ENCODE measurements at places on chromosomes 7 and 10.

DNA sequence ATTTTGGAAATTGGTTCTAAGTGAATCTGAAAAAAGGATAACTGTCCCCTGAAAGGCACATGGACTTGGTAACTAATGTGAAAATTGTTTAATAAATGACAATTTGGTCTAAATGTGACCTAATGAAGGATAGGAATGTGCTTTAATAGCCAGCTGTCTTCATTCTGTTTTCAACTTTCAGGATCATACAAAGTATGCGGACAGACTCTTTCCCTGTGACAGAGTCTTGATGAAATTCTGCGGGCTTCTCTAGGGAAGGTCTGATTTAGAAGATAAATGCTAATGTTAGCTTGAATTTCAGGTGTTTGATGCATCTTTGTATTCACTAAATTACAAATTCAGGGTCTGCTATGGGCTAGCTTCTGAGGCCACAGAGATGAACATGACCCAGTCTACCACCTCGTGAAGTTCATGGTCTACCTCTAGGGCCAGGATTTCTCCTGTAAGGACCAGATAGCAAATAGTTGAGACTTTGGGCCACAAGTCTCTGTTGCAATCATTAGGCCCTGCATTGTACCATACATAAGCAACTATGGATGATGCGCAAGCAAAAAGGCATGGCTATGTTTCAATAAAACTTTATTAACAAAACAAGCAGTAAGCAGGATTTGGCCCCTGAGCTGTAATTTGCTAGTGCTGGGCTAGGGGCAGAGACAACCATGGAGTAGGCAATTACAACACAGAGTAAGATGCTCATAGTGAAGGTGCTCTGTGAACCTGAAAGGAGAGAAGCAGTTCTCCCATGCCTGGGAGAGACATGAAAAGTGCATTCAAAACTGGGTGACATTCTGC lies 368.6 kb downstream of the INHBA start:
- no peak for DNase-seq

GRCh38 chr7:37901236-37901827 lies 15.3 kb downstream of the SFRP4 start:
- DNase-seq, result no peak

GRCh38 chr10:116771101-116771958 lies 29.0 kb upstream of the HSPA12A start:
- no peak for DNase-seq

DNA sequence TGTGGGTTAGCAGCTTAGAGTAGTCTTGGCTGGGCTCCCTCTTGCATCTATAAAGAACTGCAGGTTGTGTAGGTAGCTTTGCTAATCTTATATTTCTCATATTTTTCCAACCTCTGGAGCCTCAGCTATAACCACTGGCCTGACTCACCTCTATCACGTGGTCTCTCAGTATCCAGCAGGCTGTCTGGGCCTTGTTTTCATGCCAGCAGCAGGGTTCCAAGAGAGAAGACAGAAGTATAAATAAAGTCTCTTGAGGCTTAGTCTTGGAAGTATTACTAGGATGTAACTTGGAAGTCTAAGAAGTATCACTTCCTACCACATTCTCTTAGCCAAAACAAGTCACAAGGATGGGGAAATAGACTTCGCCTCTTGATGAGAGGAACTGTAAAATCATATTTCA lies 73.3 kb downstream of the WIPF3 start:
- no peak for DNase-seq

DNA sequence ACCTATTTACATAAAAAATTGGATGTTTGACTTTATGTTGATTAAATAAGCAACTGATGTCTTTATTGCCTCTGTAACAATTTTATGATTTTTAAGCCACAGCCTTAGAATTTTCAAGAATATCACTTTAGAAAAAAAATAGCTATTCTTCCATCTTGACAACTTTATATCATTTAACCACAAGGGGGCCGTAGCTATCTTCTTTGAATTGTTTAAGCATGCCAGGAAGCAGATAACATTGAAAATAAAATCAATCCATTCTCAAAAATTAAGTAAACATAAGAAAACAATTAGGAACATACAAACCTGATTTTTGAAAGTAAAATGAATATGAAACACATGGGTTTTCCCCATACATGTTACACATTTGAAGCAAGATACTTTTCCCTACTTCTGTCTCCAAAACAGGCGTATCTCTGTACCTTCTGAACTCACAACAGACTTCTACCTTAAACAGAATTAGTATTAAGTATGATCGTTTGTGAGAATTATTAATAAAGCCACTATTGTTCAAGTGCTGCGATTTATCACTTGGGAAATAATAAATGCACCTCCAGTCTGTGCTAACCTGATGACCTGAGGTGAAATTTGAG lies 209.0 kb downstream of the CACNA2D1 start:
- DNase-seq, result no peak

- DNase-seq, result no peak
These were observed 32.5 kb upstream of the ADAM12 start for GRCh38 chr10:126420567-126421300.

DNA sequence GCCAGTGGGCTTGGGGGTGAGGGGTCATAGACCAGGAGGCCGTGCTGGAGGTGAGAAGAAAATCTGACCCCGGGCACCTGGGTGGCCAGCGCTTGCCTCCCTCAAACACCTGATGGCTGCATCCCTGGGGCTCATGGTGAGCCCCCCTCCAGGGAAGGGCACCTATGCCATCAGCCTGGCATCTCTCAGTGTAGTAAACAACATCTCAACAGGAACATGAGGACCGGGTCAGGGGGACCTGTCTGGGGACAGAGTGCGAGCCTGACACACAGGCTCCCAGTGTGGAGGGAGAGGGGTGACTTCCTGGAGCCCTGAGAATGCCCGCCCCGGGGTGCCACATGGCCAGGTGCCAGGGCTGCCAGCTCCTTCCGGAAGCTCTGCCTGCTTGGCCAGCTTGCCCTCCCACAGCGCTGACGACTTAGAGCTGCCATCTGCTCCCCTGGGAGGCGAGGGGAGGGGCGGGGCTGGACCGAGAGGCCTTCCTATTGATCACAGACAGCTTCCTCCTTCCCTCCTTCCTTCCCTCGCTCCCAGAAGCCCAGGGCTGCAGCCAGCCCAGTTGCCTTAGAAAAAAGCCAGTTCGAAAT lies 12.3 kb downstream of the STX1A start:
- DNase-seq, result no peak

GRCh38 chr10:15571575-15571974 lies 148.1 kb downstream of the ITGA8 start:
- DNase-seq, result no peak

- no peak for DNase-seq
These were observed 27.6 kb upstream of the EMX2 start for GRCh38 chr10:117514971-117515370.

DNA sequence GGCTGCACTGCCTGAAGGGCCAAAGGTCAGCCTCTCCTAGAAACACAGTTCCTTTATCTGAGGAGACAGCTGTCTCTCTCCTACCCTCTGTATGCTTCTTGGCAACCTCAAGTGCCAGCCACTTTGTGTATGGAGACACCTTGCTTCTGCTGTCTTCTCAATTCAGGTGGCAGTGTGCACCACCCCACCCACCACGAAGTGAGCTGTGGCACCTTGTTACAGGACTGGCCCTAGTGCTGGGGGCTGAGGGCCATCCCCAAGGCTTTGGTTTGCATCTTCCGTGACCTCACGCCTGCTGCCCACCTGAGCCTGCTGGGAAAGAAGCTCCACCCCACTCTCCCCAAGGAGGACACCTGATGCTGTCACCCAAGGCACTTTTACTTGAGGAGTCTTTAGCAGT lies 47.1 kb upstream of the LRRC4 start:
- no peak for DNase-seq

DNA sequence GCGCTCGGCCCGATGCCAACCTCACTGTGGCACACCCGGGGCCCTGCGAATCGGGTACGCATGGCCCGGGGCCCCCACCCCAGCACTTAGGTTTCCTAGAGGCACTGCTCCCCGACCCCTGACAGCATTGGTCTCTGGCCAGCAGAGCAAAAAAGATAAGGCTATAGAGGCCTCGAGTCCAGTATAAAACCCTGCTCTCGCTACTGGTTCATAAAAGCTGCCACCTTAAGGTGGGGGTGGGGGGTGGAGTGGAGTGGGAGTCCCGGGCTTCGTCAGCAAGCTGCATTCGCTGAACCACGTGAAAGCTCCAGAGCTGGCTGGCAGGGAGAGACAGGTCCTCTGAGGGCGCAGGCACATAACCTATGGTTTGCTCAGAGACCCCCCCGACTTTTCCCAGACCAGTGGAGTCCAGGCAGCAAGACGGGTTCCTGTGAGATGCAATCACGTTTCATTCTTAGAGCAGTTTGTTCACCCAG lies 1.3 kb downstream of the KAZALD1 start:
- no peak for DNase-seq

DNA sequence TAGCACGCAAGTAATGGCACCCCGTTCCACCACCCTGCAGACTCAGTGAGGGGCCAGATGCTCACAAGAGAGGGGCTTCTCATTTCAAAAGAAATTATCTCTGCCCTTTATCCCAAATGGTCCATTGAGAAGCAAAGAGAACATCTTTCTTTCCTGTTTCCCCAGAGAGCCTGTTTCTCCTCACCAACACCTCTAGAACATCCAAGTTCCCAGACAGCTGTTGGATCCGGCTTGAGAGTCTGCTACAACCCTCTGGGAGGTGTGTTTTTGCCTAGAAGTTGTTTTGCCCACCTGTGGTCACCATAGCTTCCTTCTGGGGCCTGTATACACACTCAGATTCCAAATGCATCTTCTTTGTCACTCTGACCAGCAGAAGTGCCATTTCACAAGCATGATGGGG lies 637.4 kb downstream of the LRMDA start:
- no peak for DNase-seq

DNA sequence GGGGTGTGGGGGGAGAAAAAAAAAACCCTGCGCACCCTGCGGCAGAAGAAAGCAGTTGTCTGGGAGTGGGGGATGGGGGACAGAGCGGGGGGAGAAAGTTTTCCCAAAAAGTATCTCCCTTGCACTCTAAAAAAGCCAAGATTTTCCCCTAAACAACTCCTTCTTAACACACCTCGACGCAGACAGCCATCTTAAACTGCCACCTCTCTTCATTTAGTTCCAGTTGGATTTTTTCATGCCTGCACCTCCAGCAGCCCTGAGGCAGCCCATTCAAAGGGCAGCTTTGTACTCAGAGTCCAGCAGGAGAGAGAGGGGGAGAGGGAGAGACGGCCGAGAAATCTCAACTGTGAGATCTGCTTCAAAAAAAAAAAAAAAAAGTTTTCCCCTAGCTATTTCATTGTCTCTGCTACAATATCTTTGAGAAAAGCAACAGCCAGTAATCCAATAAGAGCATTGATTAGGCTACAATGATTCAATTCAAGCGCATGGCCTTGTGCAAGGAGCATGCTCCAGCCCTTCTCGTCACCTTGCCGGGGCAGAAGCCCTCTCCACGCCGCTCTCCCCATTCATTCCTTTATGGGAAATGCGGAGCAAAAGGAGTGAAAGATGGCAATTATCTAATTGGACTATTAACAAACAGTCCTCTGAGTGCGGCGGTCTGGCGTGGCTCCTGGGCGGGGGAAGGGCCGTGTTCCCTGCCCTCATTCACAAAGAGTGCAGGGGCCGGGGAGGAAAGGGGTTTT lies 939 bp upstream of the VAX1 start:
- DNase-seq, result no peak

- DNase-seq, result no peak
These were observed 505.6 kb downstream of the HTR7 start for GRCh38 chr10:90352288-90352687.

GRCh38 chr10:87750001-87750671 lies 67.9 kb downstream of the ATAD1 start:
- no peak for DNase-seq

DNA sequence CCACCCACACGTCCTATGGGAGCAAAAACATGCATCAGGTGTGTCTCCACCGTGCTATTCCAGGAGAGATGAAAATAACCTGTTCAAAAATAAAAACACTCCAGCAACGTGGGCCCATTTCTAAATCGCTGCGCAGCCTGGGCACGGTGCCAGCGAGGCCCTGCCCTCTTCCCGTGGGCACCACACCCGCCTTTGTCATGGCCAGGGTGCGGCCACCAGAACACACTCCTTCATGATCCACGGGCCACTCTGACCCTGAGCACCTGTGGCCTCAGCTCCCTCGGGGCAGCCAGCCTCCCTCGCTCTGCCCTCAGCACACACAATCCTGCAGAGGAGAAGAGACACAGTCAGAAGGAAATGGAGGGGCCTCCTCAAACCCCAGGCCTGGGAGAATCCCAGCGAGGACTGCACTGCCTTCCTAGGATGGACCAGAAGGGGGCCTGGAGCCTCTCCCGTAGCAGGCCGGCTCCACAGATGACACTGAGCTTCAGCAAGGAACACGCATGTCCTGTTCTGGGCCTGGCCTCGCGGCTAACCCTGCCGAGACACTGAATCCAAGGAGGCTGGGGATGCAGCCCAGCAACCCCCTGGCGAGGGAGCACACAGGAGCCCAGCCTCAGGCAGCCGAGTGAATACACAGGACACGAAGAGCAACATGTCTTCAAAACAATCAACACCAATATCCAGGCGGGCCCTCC lies 169.0 kb downstream of the MAD1L1 start:
- no peak for DNase-seq

DNA sequence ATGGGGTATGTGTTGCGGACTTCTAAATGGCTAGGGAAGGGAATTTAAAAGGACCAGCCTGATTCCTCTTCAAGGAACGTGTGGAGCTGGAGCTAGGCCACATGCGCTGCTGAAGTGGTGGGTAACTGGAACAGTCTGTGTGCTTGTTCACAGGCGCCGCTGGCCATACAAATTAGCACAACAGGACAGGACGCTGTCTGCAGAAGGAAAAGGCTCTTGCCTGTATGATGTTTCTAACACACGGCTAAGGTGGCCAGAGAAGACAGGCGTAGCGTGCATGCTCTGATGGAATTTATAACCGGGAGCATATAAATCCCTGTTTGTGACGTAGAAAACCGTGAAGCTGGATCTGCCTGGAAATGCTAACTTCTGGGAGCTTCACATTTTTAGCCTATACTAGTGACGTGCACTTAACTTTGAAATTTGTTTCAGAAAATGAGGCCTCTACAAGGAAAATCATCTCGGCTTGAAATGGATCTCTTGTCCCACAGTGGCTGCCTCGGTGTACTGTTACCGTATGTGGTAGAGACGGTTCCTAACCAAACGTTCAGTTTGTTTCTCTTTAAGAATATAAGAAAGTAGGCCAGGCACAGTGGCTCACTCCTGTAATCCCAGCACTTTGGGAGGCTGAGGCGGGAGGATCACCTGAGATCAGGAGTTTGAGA lies 569.4 kb downstream of the PTPRN2 start:
- DNase-seq, result no peak

DNA sequence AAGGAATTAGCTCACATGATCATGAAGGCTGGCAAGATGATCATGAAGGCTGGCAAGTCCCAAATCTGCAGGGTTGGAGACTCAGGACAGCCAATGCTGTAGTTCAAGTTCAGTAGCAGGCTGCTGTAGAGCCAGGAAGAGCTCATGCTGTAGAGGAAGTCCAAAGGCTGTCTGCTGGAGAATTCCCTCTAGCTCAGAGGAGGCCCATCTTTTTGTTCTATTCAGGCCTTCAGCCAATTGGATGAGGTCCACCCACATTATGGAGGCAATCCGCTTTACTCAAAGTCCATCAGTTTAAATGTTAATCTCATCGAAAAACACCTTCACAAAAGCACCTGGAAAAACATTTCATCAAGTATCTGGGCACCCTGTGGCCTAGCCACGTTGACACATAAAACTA lies 24.8 kb upstream of the FAM171A1 start:
- no peak for DNase-seq
